HCT116 (cell line): ENCODE measurements at places on chromosomes 6 and 20.

GRCh38 chr6:139903411-139904157, 529.1 kb upstream of the CITED2 start:
- no peak for DNase-seq

GRCh38 chr6:5094327-5094726, 9.2 kb downstream of the PPP1R3G start:
- no peak for DNase-seq

- DNase-seq: peak; percentile 67
Observed at GRCh38 chr20:34713194-34713943, 9.2 kb downstream of the TP53INP2 start.

- no peak for DNase-seq
Observed at GRCh38 chr6:143773506-143774150, 69.5 kb upstream of the LTV1 start.
